Immature natural killer cell (primary cell): ENCODE measurements at places on chromosomes 1 and 21.
A peak's percentile ranks its signal among the peaks of the same experiment; 100 is the strongest.

DNA sequence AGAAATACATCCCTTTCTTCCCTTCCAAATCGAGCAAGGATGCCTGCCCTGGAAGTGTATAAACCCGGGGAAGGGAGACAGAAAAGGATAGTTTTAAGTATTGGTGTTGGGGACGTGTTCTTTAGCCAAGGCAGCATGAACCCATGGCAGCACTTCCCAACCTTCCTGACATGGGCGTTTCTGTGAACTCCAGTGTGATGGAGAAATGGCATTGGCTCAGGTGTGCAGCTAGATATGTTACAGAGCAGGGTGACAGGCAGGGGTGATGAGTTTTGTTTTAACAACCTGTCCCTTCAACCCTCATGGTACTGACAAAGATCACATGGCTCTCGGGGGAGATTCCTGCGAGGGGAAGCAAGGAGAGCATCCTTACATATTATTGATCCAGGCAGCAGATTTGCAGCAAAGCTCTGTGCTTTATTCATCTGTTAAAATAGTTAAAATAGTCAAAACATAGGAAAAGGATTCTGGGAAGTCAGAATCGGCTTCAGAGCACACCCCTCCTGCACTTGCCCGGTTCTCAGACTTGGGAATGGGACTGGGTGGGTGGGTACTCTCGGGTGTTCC lies 4.0 kb downstream of the MX1 start:
- no peak for DNase-seq

- DNase-seq = no peak
These were observed 37.1 kb downstream of the ALPL start for GRCh38 chr1:21546122-21546825.

DNA sequence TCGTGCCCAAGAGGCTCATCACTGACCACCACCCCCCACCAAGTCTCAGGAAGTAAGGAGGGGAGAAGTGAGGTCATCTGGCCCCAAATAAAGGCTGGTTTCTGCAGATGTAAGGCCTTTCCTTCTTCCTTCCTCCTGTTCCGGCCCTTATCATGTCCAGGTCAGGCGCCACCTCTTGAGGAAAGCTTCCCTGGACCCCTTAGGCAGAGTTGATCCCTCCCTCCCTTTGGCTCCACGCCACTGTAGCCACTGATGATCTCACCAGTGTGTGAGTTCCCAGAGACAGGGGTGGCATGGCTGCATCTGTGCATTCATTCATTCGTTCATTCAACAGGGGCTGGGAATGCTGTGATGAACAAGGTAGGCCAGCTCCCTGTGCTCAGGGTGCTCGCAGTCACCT lies 59.2 kb downstream of the TAS1R2 start:
- DNase-seq = no peak

GRCh38 chr1:17635811-17636210 lies 96.3 kb downstream of the ARHGEF10L start:
- no peak for DNase-seq

- DNase-seq = no peak
These were observed 67.2 kb upstream of the ARHGAP29 start for GRCh38 chr1:94304553-94304952.

DNA sequence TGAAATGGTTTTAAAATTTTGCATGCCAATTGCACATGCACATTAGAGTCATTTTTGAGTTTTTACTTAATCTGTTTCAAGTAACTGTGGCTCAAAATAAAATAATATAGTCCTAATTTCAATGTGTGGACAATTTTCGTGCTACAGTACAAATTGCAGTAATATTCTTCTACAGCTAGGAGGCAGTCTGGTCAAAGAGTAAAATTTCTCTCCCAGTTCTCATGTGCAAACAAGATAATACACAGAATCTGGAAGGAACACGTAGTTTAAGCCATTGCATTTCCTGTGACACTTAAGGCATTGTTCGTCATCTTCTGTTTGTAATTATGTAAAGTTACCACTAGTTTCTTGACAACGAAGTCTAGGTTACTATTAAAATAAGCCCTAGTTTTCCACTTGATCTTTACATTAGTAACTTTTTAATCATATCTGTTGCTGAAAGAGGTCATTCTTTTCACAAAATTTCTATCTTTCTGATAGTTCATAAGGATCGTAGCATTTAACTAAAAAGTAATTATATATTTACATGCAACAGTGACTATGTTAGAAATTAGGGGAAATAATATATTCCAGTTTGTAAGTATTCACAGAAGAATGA lies 28.9 kb downstream of the ODR4 start:
- DNase-seq = peak; percentile 46

DNA sequence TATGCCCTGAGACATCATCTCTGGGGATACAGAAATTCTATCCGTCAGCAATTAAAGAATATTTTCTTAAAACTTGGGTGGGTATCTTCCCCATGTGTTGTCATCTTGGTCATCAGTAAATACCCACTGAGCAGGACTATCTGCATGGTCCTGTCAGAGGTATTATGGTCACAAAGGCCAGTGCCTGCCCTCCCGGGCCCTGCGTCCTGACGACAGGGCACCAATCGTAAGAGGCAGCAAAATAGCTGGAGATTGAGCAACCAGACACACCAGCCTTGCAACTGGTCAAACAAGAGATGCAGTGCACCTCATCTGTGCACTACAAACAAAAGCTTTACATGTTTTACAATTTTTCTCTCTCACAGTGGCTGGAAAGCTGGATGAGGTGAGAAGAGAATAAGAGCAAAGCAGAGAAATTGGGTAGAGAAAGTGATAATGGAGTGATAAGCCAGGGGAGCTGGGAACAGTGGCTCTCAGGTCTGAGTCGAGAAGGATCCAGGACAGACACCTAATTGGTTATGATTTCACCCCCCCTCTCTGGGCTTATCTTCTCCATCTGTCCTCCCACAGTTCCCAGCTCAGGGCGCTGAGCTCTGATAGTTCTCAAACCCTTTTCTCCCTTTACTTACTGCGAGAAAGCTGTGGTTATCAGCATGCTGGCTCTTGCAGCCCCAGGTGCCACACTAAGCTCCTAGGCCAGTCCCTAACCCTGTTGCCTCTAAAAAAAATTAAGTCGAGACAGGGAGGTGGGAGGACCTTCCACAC lies 8.8 kb upstream of the SRP9 start:
- no peak for DNase-seq

DNA sequence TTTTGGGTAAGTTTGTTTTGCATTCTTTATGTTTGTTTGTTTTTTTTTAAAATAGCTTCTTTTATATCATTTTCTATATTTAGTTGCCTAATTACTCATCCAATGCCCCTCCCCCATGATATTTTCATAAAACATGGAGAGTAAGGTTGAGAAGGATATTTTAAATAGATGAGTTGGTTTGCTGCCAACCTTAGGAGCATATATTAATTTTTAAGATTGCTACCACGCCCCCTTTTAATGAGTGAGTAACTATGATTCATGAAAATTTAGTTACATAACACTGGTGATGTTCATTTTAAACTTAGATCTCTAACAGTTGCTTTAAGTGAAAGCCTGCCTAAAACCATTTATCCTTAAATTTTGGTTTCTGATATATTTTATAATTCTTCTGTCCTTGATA lies 18.7 kb downstream of the TMEM50A start:
- no peak for DNase-seq

GRCh38 chr1:207455183-207455754 lies 1.1 kb downstream of the CR2 start:
- no peak for DNase-seq

DNA sequence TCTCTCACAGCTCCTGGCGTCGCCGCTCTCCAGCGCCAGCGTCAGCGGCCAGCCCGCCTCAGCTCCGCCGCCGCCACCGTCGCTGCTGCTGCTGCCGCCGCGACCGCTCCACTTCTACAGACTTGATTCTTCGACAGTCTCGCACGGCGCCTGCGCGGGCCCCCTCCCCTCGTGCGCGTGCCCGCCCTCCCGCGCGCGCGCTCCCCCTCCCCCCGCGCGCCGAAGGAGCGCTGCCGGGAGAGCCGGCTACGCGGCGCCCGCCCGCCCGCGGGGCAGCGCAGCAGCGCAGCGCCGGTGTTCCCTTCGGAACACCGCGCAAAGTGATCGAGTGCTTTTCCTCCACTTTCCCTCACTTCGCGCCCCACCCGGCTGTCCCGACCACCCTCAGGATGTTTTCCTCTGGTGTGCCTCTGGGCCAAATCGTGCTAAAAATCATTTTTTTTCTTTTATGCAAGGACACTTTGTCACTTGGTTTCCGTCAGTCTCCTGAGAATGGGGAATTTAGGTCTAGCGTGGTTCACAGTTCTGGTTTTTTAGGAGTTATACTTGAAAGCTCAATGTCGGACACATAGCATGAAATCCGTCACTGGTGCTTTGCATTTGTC lies at the start of gene IRF2BP2:
Gene IRF2BP2, minus strand, starts transcription at position 118 of the 605 bp plus-strand sequence. CDS start 684 bp downstream, outside the sequence.
- DNase-seq = peak; percentile 87

GRCh38 chr21:33492571-33492970 lies 1.1 kb upstream of the DNAJC28 start:
- DNase-seq = no peak

GRCh38 chr1:42429603-42430002 lies 26.2 kb downstream of the ZMYND12 start:
- no peak for DNase-seq

DNA sequence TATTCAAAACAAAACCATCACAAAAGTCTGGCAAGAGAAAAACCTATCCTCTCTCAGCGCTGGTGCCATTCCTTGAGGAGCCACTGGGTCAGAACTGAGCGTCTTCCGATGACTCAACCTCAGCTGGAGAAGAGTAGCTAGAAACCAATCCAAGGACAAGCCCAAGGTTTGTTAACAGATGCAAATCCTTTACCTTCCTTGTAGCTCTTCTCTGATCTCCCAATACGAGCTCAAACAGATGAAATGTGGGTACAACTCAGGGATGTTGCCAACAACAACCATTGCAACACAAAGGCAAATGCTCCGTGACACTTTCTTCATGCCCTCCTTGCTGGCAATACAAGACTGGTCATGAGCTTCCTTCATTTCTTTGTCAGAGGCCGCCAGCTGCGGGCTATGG lies 337.1 kb downstream of the SIPA1L2 start:
- DNase-seq = no peak

DNA sequence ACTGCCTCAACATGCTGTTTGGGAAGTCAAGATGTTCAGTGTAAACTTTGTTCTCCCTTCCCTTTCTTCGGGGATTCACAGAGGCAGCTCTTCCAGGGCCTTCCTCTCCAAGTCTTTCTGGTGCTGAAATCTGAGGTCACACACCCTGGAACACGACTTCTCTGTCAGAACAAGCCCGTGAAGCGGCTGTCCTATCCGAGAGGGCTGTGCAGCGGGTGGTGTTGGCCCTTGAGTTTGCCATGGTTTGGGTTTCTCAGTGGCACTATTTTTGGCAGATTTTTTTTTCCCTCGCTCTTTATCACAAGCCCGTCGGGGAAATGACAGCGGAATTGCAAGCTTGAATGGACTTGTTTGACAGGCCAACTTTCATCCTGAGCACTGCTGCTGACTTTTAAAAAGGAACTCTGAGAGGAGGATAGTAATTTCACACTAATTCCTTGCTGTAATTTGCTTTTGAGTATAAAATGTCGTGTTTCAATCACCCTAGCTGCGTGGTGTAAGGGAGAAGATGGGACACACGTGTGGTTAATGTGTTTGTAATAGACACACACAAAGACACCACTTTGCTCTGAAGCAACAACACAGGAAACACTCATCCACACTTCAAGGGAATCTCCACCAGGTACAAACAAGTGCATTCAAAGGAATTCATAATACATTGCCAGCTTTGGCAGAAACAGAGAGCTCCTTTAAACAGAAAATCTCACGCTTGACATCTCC lies 60.1 kb upstream of the TARBP1 start:
- no peak for DNase-seq

GRCh38 chr1:231890791-231891190 lies 264.2 kb downstream of the DISC1 start:
- DNase-seq = no peak

- no peak for DNase-seq
These were observed 70.1 kb upstream of the NTPCR start for GRCh38 chr1:232880354-232880753.

- DNase-seq = no peak
These were observed 170.2 kb downstream of the DYRK1A start for GRCh38 chr21:37536616-37537278.

GRCh38 chr1:151340870-151341754 lies 5.9 kb downstream of the RFX5 start:
- DNase-seq = peak; percentile 62

DNA sequence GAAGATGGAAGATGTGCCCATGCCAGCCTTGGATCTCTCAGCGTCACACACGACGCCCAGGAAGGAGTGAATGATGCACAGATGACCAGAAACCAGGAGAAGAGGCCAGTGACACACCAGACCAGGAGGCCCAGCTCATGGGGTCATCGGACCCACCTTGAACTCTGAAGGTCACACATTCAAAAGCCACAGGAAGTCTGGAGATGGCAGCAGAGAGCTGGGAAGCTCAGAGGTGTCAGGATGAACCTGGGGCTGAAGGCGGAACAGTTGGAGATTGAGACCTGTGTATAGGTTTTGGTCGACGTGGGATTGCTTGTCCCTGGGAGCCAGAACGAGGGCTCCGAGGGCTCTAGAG lies 43.6 kb downstream of the SLC19A1 start:
- no peak for DNase-seq

GRCh38 chr21:32308696-32309095 lies 10.0 kb downstream of the MRAP start:
- no peak for DNase-seq

- DNase-seq = no peak
These were observed 74.5 kb upstream of the COL24A1 start for GRCh38 chr1:86231076-86231475.

DNA sequence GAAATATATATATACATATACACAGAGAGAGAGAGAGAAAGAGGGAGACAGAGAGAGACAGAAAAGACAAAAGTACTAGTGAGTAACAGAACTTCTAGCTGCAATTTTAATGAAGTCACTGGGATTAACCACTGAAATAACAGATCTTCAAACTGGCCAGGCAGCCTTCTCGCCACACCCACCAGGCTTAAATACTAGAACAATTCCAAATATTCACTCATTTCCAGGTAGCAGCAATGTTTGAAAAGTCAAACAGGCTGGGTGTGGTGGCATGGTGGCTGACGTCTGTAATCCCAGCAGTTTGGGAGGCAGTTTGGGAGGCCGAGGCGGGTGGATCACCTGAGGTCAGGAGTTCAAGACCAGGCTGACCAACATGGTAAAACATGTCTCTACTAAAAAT lies 5.2 kb downstream of the PRDX1 start:
- DNase-seq = no peak

GRCh38 chr1:118032883-118033282 lies 103.3 kb downstream of the WDR3 start:
- no peak for DNase-seq

- DNase-seq = no peak
These were observed 746 bp downstream of the MIS18A start for GRCh38 chr21:32278103-32278502.

DNA sequence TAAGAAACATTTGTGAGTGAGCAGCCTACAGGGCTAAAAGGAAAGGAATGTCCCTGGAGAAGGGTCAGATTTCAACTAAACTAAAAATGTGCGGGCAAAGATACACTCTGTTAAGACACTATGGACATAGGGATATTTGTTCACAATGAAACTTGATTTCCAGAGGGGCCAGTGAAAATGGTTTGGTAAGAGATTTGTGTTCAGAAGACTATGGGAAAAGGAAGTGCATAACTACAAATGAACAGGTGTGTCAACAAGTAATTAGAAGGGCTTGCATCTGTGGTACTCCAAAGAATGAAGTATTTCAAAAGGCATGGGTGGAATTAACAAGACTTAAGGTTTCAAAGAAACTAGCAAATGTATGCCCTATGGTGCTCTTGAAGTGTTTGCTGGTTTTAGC lies 60.4 kb downstream of the NME7 start:
- DNase-seq = no peak
